ENCODE measurements at places on chromosomes 5 and 9.

DNA sequence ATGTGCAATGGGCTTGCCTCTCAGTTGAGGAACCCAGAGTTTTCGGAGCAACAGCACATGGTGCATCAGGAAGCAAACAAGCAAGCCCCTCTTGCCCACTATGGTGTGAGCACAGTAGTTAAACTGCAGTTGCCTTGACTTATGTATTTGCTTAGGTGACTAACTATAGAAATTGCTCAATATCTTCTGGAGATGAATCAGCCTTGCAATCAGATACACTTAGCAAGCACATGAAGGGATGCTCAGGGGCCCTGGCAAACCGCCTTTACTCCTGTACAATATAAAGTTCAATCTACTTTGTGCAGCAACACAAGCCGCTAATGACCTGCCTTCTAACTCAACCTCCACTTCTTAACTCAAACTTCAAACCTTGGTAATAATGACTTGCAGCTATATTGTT is 581.7 kb upstream of the RIOK2 start:
- no peak for DNase-seq

DNA sequence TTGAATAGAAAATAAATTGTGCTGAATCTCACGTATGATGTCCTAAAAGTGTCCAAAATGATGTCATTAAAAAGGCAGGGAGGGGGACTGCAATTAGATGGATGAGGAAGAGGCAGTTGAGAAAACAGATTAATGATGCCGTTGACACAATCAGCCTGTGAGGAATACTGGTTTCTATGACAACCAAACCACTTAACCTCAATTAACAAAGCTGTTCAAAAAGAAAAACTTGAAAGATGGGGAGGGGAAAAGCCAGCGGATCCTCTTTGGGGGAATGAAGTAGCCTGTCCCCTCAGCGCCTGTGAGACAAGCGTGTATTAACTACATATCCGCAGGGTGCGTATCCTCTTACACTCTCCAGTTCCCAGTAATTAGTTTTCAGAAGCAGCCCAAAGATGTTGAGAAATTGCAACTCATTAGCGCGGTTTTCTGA is 160.7 kb downstream of the TTC39B start:
- DNase-seq = peak; percentile 61

DNA sequence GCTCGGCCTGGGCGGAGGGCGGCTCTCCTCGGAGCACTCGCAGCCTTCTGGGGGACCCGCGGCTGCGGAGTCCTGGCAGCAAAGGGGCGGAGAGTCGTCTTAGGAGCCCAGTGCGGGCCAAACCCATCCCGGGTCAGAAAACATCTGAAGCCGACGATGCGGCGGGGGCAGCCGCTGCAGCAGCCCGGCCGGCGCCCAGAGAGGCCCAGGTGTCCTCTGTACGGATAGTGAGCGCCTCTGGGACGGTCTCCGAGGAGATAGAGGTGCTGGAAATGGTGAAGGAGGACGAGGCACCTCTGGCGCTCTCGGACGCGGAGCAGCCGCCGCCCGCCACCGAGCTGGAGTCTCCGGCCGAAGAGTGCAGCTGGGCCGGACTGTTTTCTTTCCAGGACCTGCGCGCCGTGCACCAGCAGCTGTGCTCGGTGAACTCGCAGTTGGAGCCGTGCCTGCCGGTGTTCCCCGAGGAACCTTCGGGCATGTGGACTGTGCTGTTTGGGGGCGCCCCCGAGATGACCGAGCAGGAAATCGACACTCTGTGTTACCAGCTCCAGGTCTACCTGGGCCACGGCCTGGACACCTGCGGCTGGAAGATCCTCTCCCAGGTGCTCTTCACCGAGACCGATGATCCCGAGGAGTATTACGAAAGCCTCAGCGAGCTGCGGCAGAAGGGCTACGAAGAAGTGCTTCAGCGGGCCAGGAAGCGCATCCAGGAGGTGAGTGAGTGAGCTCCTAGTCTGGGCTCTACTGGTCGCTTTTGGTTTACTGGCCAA is 1.2 kb downstream of the JMY start:
- peak; percentile 7 for DNase-seq

GRCh38 chr5:81760521-81760920 is 9.6 kb upstream of the SSBP2 start:
- DNase-seq = no peak

GRCh38 chr9:17018540-17019196 is 116.2 kb upstream of the CNTLN start:
- DNase-seq = no peak

Data from NCI-H1417 treated with DMSO at 0.1 percent for 48 hours (cell line).